ENCODE measurements at places on chromosomes 7 and 10.

DNA sequence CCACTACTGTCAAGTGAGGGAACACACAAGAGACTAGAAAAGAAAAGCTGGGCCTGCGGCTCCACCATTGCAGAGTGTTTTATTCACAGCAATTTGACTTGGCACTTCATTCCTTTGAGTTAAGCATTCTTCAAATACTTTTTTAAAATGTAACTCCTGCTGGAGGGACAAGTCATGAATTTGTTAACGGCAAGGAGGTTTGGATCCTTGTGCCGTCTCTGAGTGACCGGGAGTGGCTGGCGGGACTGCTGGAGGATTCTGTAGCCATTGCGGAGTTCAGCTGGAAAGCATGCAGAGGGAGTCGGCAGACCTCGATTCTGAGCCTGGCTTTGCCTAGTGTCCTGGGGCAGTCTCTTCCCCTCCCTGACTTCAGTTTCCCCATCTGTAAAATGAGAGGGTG lies 9.8 kb downstream of the HSPA12A start:
- DNase-seq: no peak

- no peak for DNase-seq
Observed at GRCh38 chr10:70677016-70677415, 4.7 kb downstream of the ADAMTS14 start.

DNA sequence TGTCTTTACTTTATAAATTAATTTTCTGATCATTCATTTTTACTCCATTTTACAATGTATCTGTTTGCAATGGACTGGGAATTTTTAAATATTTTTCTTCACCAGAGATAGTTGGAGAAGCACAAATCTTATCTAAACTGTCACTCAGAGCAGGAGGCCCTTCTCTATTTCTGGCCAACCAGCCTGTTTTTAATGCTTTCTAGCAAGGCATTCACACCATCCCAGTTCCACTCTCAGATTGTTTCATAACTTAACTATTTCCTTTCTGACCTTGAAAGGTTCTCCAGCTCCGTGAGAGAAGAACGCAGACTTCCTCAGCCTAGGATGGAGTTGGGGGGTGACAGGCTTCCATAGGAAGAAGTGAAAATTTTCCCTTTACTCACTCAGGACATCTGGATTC lies 155.8 kb downstream of the SKIDA1 start:
- no peak for DNase-seq

GRCh38 chr7:21169667-21170580 lies 258.0 kb upstream of the SP4 start:
- DNase-seq: no peak

DNA sequence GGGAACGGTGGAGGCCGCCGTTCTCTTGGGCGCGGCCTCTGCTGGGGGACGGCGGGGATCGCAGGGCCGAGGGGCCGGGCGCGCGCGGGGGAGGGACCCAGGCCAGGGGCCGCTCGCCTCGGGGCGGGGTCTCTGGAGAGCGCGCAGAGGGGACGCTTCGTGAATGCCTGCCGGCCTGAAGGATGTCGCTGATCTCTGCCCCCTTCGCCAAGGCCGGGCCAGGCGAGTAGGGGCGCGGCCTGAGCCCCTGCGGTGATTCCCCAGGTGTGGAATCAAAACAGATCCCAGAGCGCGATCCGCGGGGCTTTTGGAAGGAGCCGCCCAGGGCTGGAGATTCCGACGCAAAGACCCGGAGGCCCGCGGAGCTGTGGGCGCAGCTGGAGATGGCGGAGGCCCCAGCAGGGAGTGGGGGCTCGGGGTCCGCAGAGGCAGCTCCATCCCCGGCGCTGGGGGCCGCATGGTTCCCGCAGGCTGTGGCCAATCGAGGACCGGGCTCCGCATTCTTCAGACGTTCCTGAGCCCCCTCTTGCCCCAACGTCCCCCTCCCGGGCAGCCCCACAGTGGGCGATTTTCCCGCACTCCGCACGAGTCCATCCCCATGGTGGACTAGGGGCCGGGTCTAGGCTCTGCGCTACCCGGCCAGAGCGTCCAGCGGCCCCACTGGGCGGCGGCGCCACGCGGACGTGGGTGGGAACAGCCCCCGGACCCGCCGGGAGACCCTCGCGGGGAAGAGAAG lies 166.0 kb downstream of the ACTR3B start:
- DNase-seq: no peak

- no peak for DNase-seq
Observed at GRCh38 chr10:67666416-67667034, 29.5 kb downstream of the CTNNA3 start.

GRCh38 chr7:94055963-94056362 lies 51.8 kb upstream of the BET1 start:
- no peak for DNase-seq

GRCh38 chr7:38198366-38198765 lies 20.3 kb downstream of the STARD3NL start:
- no peak for DNase-seq

DNA sequence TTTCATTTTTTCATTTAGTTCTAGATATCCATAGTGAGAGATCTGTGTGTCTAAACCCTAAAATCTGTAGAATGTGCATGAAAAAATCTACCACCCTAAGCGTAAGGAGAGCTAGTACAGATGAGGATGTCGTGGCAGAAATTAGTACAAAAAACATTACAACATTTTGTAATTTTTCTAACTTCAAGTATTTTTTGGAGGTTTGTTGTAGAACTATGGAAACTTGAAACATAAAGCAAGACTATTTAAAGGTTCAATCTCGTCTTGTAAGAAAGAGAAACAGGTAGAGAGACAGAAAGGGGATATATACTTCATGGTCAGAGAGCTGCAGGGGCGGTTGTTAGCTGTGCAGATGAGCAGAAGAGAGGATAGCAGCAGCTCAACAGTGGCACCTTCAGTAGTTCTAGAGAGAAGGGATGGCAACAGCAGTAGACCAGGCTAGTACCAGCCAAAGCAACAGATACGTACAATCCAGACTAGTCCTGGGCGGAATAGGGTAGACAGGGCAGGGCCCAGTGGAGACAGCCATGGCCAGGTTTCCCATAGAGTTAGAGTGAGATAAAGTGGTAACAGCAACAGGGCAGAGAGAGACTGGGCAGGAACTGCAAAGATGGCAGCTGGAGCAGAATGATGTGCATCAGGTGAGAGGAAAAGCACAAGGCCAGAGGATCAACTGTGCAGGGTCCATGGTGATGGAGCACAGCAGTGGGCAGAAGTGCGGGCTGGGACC lies 145.2 kb downstream of the FRMD4A start:
- DNase-seq: no peak

- DNase-seq: no peak
Observed at GRCh38 chr10:50861370-50861769, 24.1 kb downstream of the A1CF start.

DNA sequence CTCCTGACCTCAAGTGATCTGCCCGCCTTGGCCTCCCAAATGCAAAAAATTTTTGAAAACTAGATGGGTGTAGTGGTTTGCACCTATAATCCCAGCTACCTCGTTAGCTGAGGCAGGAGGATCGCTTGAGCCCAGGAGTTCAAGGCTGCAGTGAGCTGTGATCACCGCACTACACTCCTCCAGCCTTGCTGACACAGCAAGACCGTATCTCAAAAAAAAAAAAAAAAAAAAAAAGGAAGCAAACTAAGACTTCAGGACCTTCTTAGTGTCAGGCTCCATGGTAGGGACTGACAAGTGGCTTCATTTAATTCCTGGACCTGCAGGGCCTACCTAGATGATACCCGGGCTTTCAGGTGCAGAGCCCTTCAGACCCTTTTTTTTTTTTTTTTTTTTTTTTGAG lies 2.5 kb downstream of the POP7 start:
- DNase-seq: no peak

DNA sequence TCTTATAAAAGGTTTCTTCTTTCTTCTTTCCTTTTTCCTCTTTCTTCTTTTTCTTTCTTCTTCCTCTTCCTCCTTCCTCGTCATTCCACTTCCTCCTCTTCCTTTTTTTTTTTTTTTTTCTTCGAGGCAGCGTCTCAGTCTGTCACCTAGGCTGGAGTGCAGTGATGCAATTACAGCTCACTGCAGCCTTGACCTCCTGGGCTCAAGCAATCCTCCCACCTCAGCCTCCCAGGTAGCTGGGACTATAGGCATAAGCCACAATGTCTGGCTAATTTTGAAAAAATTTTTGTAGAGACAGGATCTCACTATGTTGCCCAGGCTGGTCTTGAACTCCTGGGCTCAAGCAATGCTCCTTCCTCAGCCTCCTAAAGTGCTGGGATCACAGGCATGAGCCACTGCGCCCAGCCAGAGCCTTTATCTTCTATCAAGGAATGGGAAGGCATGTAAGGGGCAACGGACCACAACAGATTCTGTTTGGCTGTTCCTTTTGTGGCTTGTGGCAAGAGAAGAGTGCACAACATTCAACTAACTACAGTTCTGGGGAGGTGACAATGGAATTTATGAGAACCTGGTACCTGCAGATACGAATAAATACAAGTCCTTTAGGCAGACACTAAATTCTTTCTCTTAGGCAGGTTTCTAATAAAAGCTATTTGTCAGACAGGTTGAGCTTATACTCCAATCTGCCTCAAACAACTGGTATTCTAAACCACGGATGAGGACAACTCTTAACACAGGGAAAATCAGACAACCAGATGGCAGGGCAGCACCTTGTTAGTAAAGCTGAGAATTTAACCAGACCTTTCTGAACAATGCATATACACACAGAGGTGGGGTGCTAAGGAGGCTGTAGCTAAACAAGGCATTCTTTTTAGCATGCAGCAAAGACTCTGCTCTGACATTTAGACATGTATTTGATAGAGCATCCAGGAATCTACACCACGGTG lies 100.3 kb downstream of the DOCK4 start:
- no peak for DNase-seq

DNA sequence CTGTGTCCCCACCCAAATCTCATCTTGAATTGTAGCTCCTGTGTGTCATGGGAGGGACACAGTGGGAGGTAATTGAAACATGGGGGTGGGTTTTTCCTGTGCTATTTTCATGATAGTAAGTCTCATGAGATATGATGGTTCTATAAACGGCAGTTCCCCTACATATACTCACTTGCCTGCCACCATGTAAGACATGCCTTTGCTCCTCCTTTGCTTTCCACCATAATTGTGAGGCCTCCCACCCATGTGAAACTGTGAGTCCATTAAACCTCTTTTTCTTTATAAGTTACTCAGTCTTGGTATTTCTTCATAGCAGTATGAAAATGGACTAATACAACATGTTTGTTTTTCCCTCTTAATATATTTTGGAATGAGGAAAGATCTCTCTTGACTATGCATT lies 24.5 kb upstream of the TBXAS1 start:
- DNase-seq: no peak

DNA sequence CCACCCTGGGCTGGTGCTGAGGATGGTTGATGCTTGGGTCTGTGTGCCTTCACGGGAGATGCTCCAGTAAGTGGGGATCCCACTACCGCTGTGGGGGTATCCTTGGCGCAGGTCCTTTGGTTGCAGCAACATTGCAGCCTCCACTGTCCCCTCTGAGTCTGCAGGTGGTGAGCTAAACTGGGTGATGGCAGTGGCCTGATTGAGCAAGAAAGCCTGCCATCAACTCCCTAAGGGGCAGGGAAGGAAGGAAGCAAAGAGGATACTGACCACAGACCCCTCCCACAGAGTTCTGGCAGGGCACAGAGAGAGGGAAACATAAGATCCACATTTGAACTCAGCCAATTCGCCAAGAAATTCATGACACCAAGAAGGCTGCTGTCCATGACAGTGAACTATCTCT lies 43.2 kb downstream of the MYO1G start:
- DNase-seq: no peak

- no peak for DNase-seq
Observed at GRCh38 chr7:96320442-96320841, 1.5 kb downstream of the SLC25A13 start.

DNA sequence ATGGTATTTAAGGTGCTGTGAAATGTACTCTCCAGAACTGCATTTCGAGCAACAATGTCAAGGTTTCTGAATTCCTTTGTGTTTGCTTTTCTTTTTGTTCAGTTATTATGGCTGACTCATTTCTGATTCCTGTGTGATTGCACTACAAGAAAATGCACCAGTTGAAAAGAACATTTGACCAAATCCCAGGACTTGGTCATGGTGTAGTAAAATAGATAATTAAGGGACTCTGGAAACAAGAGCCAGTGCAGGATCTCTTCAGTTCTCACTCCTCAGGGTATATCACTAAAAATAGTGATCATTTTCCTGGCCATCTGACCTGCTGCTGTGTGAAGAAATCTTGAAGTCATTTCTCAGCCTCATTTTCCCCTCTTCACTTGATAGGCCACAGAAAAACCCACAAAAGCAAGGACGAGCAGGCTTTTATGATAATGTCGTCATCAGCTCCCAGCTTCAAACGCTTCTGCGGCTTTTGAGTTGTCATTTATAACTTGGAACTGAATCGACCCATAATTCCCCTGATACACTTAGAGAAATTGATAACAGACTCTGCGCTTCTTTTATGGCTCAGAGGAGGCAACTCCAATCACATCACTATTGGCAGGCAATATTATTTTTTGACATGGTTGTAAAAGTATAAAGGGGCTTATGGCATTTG lies 274.7 kb downstream of the HDAC9 start:
- no peak for DNase-seq

DNA sequence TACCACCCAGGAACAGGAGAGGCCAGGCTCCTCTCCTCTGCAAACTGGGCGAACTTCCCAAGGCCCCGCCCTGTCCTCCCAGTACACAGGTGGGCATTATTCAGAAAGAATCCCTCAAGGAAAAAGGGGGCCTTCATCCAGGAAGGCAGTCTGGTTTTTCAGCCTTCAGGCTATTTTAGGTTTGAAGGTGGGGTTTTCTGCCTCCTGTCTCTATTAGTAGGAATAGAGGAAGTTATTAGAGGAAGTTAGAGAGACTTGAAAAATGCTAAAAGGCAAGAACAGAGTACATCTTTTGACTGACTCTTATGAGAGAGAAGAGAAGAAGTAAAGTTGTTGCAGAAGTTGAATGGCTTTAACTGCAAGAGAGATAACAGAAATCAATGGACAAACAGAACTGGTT lies 250.9 kb upstream of the SORCS1 start:
- no peak for DNase-seq

- no peak for DNase-seq
Observed at GRCh38 chr7:96968981-96969380, 36.4 kb upstream of the DLX6 start.

GRCh38 chr7:22447008-22447407 lies 53.0 kb downstream of the STEAP1B start:
- DNase-seq: no peak
